ENCODE measurements at places on chromosomes 5 and 9.

DNA sequence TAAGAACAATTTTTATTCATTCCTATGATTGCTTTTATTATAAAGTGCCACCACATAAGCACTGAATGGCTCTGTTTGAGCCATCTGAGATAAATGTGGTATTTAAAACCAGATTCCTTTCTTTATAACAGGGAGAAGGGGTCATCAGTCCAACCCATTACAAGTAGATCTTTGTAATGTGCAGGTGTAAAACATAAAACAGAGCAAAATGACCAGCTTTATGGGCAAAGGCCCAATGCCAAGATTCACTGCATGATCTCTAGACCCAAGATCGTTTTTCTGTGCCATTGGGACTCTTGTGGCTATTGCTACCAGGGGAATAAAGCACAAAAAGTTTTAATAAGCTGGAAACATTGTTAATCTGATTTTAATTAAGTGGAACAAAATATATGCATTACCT is 469.9 kb downstream of the PRR16 start:
- H3K36me3 ChIP-seq, result no peaks in the 10 kb centered on the region
- H3K27me3 ChIP-seq, result no peaks in the 10 kb centered on the region
- no peak overlapping the region for H3K27ac ChIP-seq
- H3K4me1 ChIP-seq, result no peaks in the 10 kb centered on the region

DNA sequence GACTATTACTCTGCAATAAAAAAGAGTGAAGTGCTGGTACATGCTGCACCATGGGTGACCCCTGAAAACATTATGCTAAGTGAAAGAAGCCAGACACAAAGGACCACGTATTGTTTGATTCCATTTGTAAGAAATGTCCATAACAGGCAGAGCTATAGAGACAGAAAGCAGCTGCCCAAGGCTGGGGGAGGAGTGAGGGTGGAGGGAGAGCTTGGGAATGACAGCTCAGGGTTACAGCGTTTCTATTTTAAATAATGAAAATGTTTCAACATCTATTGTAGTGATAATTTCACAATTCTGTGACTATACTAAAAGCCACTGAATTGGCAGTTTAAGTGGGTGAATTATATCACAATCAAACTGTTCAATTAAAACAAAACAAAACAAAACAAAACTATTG is 81.7 kb downstream of the MYO10 start:
- no peaks in the 10 kb centered on the region for H3K4me1 ChIP-seq
- no peak overlapping the region for H3K27ac ChIP-seq
- no peak for DNase-seq
- H3K27me3 ChIP-seq, result no peaks in the 10 kb centered on the region
- peaks cover 4% of the 10 kb centered on the region for H3K36me3 ChIP-seq

DNA sequence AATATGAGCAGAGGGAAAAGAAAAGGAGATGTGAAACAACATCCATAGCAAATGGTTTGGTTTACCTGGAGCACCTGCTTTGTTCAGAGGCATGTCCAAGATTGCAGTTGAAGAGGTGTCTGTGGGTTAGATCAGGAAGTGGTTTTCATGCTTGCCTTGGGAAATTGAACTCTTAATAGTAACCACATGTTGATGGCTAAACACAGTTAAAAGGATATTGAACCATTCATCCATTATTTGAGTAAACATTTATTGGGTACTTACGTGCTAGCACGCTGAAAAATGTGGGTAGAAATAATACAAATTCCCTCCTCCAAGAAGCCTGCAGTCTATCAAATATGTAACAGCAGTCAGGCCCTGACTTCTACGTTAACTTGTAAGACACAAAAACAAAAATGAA is 235.7 kb upstream of the TNC start:
- H3K4me3 ChIP-seq, result no peak overlapping the region
- no peak overlapping the region for H3K27ac ChIP-seq

- no peaks in the 10 kb centered on the region for H3K27me3 ChIP-seq
- no peaks in the 10 kb centered on the region for H3K4me1 ChIP-seq
- no peak for DNase-seq
- no peaks in the 10 kb centered on the region for H3K36me3 ChIP-seq
These were observed 139.1 kb upstream of the ADRA1B start for GRCh38 chr5:159777049-159777660.

GRCh38 chr5:112977440-112977861 is 853 bp downstream of the DCP2 start:
- H3K4me1 ChIP-seq, result peaks cover 3% of the 10 kb centered on the region
- peak overlapping the region; percentile 98 for H3K4me3 ChIP-seq
- no peaks in the 10 kb centered on the region for H3K27me3 ChIP-seq
- no peak overlapping the region for H3K27ac ChIP-seq
- peaks cover 15% of the 10 kb centered on the region for H3K36me3 ChIP-seq

DNA sequence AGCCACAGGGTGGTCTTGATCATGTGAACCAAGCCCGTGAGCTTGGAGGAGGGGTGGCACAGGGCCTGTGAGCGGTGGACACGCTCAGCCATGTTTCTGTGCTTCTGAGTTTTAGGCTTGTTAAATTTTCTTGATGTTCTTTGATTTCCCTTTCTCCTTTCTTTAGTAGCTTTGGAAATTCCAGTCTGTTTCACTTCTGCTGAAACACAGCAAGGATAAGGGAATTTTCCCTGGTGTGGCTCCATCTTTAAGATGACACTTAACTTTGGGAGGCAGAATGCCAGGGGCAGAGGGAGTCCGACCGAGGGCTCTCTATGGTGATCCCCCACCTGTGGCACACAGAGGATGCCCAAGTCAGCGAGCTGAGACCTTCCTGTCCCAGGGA is 29.7 kb upstream of the BASP1 start:
- H3K36me3 ChIP-seq, result peaks cover 17% of the 10 kb centered on the region
- no peak overlapping the region for H3K4me3 ChIP-seq
- peaks cover 1% of the 10 kb centered on the region for H3K4me1 ChIP-seq
- no peak overlapping the region for H3K27ac ChIP-seq

DNA sequence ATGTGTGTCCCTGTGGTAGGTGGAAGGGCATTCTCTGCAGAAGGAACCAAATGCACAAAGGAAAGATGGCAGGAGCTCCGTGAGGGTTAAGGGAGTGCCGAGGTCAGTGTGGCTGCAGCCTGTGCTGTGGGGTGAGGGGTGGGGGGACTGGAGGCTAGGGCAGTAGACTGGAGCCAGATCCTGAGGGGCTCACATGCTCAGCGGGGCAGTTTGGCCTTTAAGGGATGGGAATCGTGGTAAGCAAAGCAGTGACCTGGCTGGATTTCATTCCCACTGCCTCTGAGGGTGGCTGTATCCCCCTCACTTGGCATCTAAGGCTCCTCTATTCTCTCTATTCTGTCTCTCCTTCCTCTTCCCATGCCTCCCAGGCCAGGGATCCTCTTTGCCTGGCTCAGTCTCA is 15.6 kb downstream of the PITX1 start:
- no peak overlapping the region for H3K4me3 ChIP-seq
- no peaks in the 10 kb centered on the region for H3K36me3 ChIP-seq
- no peak overlapping the region for H3K27ac ChIP-seq
- DNase-seq, result no peak
- no peaks in the 10 kb centered on the region for H3K4me1 ChIP-seq

- peaks cover 11% of the 10 kb centered on the region for H3K36me3 ChIP-seq
- H3K4me3 ChIP-seq, result no peak overlapping the region
- no peaks in the 10 kb centered on the region for H3K27me3 ChIP-seq
- DNase-seq, result no peak
These were observed 127.4 kb downstream of the PSAT1 start for GRCh38 chr9:78424299-78424698.

DNA sequence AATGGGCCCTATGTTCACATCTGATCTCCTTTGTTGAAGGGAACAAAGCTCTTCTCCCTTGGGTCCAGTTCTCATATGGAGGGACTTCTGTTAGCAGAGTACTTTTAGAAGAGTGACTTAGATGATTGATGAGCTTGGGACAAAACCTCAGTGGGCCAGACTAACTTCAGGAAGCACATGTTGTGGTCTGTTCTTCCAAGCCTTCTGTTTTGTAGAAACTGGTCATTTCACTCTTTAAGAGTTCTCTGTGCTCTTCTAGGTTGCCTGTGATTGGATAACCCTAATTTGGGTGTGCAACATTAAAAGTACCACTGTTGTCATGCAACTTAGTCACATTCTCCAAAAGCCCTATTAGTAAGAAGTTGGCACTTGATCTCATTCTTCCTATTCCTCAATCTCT is 183.5 kb upstream of the ACO1 start:
- no peaks in the 10 kb centered on the region for H3K27me3 ChIP-seq
- no peaks in the 10 kb centered on the region for H3K4me1 ChIP-seq
- H3K4me3 ChIP-seq, result no peak overlapping the region
- no peaks in the 10 kb centered on the region for H3K36me3 ChIP-seq

- no peak overlapping the region for H3K27ac ChIP-seq
These were observed 123.8 kb upstream of the KLF4 start for GRCh38 chr9:107613321-107613720.

DNA sequence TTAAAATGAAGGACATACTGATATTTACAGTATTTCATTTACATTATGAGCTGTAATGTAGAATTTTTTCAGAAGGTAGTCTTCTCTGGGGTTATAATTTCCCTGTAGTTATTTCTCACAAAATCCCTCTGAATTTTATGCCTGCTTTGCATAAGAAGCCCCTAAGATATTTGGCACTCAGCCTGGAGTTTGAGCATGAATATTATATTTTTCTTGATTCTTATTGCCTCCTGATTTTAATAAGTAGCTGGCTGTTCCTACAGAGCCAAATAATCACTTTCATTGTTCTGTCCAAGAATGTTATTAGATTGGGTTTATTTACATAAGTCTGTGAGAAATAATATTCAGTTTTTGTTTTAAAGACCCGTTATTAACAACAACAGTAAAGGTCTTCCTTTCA is 195.0 kb downstream of the FER start:
- no peaks in the 10 kb centered on the region for H3K27me3 ChIP-seq
- no peaks in the 10 kb centered on the region for H3K36me3 ChIP-seq
- no peak overlapping the region for H3K27ac ChIP-seq
- H3K4me3 ChIP-seq, result no peak overlapping the region
- no peak for DNase-seq

Data from H9 (cell line).